NCI-H1105 treated with DMSO at 0.1 percent for 48 hours (cell line): ENCODE measurements at places on chromosomes 3 and 15.

DNA sequence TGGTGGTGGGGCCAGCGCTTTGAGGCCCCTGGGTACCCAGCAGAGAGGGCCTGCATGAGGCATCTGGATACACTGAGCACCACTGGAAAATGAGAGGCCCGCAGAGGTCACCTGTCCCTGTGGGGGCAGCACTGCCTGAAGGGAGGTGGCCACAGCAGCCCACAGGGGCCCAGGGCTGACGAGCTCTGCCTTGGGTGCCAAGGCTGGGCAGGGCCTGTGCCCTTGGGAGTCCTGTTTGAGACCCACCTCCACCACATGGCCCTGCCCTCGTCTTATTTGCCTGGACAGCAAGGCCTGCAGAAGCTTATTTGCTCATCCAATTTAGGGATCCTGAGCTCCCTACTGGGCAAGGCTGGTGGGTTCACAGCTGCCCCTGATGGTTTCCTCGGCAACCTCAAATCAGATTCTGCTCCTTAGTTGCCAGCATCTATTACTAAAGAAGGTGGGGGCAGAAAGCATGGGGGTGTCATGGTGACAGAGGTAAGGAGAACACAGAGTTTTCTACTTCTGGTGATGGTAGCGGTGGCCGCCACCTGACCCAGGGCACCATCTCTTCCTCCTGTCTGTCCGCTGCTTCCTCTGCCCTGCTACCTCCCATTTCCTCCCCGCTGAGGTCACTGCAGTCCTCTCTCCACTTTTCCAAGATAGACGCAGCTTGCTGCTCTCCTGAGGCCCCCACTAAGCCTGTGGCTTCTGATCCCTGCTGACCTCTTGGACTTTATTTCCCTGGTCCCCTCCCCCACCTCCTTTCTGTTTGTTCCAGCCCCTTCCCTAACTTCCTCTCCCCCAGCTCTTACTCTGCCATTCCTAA lies 62.9 kb downstream of the HMCES start:
- no peak for DNase-seq

- DNase-seq, result no peak
Measured at GRCh38 chr3:181692311-181693145, 19.2 kb upstream of the SOX2 start.

DNA sequence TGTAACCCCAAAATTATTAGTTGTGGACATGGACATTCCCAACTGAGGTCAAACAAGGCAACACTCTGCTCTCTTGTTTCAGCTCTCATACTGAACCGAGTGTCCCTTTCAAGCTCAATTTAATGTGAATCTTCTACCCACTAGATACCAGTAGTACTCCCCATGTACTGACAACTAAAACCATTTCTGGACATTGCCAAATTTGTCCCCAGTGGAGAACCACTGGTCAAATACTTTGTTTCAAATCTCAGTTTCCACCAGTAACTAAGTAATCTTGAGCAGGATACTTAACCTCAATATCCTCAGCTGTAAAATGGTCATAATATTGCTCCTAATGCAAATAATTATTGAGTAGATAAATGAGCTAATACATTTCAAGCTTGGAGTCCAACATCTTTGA lies 566.0 kb downstream of the ZIC1 start:
- DNase-seq, result no peak

- no peak for DNase-seq
Measured at GRCh38 chr3:146035366-146035765, 125.6 kb downstream of the PLOD2 start.

GRCh38 chr3:10300087-10300486 lies 7.3 kb upstream of the GHRL start:
- no peak for DNase-seq

DNA sequence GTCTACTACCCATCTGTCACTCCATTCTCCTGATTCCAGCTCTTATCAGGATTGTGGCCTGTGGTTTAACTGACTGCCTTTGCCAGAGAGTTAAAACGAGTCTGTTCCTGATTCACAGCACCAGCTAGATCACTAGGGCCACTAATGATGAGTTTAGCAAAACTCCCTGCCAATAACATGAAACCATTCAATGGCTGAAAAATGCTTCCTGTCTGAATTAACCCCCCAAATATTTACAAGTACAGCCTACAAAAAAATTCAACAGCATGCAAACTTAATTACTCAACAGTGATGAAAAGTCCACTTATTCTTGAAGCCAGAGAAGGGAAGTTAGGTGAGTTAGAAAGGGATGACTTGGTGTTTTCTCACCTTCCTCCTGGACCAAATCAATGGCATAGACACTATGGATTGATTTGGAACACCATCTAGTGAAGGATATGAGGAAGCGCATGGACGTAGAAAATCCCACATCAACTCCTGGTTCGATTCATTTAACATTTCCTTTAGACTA lies 141.4 kb downstream of the TGFBR2 start:
- no peak for DNase-seq

- no peak for DNase-seq
Measured at GRCh38 chr3:13200946-13201345, 127.7 kb upstream of the IQSEC1 start.

DNA sequence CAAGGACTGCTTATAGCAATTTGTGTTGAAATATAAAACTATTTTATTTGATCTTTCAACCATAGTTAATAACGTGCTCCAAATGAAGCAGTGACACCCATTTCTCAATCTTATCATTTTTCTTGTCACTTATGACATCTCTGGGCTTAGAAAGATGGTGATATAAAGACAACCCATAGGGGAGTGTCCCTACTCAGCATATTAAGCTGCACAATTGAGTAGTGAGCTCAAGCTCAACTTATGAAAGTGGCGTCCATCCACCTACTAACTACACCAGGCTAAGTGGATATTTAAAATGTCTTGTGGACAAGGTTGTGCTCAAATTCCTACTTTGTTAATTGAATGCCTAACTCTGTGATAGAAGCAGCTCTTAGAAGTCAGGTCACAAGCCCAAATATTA lies 46.7 kb downstream of the SLC9C1 start:
- no peak for DNase-seq

GRCh38 chr3:128987302-128988100 lies 6.4 kb downstream of the CFAP92 start:
- DNase-seq, result no peak

DNA sequence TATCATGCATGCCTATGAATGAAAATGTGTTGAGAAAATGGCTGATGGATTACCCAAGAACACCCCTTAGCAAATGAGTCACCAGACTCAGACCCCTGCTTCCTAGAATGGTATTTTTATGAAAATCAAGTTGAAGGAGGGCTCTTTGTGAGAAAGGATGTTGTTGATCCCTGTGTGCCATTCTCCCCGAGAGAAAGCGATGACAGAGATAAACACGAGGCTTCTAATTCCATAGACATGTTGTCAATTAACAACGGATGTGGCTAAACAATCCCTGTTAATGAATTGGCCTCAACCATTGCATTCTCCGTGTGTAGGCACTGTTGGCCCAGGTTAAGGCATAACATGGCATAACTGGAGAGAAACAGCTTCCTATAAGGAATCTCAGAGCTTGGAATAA lies 5.8 kb upstream of the OXTR start:
- no peak for DNase-seq

GRCh38 chr3:178646186-178646862 lies 110.1 kb downstream of the KCNMB2 start:
- DNase-seq, result no peak

GRCh38 chr3:126668450-126669401 lies 13.8 kb upstream of the TXNRD3 start:
- no peak for DNase-seq

DNA sequence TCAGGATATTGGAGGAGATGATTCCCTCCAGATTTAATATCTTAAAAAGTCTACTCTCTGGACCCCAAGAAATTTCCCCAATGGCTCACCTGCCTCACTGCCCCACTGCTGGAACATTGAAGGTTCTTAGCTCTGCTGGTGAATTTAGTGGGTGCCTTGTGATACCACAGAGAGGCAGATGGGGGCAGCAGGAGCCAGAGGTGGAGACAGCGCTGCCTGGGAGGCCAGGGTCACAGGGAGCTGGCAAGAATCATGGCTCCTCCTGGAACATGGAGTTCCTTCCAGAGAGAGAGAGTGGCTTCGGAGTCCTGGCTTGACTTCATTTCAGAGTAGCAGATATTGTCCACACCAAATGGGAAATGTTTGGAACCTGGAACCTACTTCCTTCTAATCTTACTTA lies 263.5 kb upstream of the CFAP20DC start:
- peak; percentile 0 for DNase-seq

DNA sequence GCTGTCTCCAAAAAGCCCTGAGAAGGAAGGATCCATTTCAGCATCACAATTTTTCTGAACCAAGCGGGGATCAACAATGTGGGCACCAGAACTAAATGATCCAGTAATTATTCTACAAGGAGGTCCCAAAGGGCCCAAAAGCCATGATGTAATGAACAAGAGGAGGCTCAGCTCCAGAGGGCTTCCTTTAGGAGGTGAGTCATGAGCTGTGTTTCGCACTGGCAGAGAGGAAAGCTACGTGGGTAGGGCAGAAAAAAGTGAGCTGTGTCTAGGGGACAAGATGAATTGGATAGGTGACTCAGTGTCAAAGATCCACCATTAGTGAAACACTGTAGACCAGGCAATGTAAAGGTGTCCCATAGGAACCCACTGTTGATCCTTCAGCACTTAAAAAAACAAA lies 113.4 kb downstream of the RORA start:
- DNase-seq, result no peak

DNA sequence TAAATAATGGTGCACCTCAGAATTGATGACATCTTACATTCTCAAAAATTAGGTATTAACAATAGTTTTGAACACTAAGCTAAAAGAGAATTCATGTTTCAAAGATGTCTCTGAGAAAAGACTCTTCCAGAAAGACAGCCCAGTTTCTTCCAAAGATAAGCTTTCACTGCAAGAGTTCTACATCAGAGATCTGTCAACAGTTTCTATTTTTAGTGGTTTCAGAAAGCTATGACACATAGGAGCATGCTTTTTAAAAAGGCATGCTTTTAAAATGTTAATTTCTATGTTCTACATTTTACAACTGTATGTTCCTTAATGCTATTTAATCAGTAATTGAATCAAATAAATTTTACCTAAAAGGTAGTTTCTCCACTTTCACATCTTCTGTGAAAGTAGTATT lies 88.2 kb downstream of the PLOD2 start:
- no peak for DNase-seq

DNA sequence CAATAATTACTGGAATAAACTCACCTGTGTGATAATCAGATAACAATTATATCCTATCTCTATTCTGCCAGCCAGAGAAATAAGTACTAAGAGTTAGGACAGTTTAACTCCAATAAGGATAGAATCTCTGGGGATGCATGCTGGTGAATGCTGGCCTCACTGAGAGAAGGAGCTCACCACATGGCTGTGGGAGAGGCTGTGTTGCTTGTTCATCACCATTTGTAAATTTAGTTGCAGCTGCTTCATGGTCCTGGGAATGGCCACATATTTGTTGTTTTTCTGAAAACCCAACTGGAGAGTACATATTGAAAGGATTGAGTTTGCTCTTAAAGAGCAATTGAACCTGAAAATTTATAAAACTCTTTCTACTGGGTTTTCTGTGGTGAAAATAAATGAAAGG lies 207.3 kb downstream of the NECTIN3 start:
- DNase-seq, result no peak

GRCh38 chr3:47163169-47164006 lies 525 bp downstream of the SETD2 start:
- no peak for DNase-seq

GRCh38 chr3:117587416-117587815 lies 877.8 kb downstream of the TUSC7 start:
- DNase-seq, result no peak

GRCh38 chr3:8574040-8574669 lies 70.4 kb downstream of the SSUH2 start:
- no peak for DNase-seq

- no peak for DNase-seq
Measured at GRCh38 chr3:148591525-148591924, 106.2 kb upstream of the AGTR1 start.

- no peak for DNase-seq
Measured at GRCh38 chr15:68684476-68684875, 105.7 kb downstream of the CORO2B start.

GRCh38 chr3:69058947-69059224 lies 6.8 kb upstream of the TMF1 start:
- no peak for DNase-seq

DNA sequence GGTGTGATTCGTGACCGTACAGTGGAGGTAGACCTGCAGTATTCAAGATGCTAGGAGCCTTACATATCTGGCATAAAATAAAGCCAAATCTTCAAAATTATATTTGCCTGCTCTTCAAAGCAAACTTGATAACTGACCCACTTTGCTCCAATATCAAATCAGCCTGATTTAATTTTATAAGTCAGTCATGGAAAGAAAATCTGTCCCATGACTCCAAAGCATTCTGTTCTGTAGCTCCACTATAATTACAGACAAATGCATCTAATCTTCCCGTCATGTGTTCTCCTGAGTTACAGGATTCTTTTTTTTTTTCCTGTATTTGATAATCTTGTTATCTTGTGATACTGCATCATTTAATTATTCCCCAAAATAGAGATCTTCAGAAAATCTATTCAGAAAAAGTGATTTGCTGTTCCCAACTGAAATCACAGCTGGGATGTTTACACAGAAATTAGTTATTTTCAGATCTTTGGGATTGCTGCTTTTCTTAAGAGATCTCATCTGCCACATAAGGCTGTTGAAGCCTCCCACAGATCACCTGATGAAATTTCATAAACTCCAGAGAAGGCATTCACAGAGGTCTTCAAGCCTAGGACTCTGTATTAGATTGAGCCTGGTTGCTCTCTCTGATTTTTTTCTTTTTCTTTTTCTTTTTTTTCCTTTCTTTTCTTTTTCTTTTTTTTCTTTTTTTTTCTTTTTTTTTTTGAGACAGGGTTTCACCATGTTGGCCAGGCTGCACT lies 27.2 kb downstream of the TIMP4 start:
- no peak for DNase-seq

DNA sequence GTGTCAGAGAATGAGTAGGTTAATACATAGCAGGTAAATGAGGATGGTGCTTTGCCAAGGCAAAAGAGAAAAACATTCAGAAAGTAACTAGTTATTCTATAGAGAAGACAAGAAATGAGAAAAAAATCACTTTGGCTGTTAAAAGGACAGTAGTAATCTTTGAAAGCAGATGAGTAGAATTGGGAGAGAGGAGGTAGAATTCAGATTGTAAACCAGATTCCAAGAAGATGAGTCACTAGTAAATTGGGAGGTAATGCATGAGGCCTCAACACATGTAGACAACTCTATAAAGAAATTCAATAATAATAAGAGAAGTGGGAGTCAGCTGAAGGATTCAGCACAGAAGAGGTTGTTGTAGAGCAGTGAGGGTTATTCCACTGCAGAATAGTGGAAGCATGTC lies 81.4 kb downstream of the MBNL1 start:
- no peak for DNase-seq

- DNase-seq, result no peak
Measured at GRCh38 chr3:45583021-45583851, 11.3 kb upstream of the LIMD1 start.

DNA sequence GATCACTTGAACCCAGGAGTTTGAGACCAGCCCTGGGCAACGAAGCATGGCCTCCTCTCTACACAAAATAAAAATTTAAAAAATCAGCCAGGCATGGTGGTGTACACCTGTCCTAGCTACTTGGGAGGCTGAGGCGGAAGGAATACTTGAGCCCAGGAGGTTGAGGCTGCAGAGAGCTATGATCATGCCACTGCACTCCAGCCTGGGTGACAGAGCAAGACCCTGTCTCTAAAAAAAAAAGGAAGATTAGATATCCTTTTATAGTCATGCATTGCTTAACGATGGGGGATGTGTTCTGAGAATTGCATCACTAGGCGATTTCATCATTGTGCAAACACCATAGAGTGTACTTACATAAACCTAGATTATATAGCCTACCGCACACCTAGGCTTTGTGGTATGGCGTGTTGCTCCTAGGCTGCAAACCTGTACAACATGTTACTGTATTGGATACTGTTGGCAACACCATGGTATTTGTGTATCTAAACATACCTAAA lies 12.6 kb downstream of the ALAS1 start:
- no peak for DNase-seq

GRCh38 chr3:112519424-112520001 lies 20.2 kb upstream of the BTLA start:
- peak; percentile 65 for DNase-seq
